ENCODE measurements at places on chromosomes 12 and 14.

DNA sequence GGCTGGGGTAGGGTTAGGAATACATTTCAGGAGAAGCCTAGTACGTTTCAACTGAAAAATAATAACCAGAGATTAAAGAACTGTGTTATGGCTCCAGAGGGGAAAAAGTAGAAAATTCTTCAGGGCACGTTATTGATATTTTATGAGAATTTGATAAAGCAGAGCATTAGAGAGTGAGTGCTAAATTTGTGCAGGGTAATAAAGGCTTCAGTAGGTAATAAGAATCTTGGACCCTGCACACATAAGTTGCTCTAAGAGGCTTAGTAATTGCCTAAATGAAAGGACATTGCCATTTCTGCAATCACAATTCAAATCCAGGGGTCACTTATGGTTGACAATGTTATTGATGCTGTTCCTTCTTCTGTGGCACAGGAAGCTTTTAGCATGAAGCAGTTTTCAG, 439.4 kb upstream of the DCN start:
- no peak for DNase-seq

DNA sequence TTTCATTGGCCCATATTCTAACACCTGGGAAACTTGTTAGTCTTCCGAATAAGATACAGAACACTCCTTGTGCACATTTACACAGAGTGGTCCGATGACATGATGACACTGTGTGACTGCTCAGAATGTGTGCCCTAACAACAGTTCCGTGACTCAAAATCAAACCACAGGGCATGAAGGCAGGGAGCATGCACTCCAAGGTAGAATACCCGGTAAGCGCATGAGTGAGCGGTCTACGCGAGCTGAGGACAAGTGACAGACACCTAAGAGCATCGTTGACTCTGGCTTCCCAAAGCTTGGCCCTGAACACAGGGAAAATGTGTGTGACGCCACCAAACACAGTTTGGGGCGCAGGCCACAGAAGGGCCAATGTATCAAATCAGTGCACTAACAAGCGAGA, 18.6 kb downstream of the CLIP1 start:
- no peak for DNase-seq

- no peak for DNase-seq
These were observed 8.6 kb upstream of the FRMD6 start for GRCh38 chr14:51643140-51643539.

GRCh38 chr14:74705613-74706500, 7.0 kb downstream of the AREL1 start:
- DNase-seq = no peak

- no peak for DNase-seq
These were observed 5.1 kb upstream of the SLC38A2 start for GRCh38 chr12:46377678-46378077.

DNA sequence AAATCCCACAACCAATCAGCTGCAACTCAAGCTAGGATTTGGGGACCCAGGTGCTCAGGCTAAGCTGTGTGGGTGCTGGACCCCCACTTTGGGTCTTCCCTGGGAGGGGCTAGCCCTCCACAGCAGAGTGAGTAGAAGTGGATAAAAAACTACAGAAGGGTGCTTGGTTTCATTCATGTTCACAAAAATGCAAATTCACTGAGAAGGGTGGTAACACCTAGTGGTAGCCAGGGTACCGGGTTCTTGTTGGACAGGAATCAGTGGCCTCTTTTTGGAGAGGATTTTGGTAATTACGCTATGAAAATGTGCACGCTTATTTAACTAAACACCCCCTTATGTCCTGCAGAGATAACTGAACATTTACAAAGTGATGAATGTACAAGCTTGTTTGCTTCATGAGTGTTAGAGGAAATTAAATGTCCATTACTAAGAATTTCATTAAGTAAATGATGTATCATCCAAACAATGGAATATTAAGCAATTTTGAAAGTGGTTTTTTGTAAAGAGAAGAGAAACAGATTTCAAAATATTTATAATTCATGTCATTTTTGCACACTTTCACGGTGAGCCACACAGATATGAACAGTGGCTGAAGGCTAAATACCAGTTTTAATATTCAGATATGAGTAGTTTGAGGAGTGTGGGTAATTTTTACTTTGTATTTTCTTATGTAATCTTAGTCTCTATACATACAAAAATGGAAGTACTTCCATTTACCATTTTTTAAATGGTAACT, 78.3 kb downstream of the DDX51 start:
- DNase-seq = no peak

Data from stimulated activated CD4-positive, alpha-beta T cell treated with anti-CD3 and anti-CD28 coated beads, TNF-alpha, amount 100 ng/mL, for 4 hours (primary cell).